Brain pericyte (primary cell): ENCODE measurements at places on chromosomes 3 and 15.

DNA sequence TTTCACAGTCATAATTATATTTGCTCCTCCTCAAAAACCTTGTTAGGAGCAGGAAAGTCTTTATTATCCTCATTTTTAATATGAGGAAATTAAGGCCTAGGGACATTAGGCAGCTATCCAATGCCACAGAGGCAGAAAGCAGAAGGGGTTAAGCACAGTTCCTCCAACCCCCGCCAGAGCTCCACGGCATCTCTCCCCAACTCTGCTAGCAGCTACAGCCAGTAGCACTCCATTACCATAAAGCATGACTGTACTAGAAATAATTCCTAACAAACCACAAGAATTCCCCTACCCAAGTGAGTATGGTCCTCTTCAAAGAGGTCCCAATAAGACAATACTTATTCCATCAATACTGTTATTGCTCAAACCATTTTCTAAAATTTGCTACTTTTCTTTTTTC, 9.8 kb downstream of the HEG1 start:
- no peak for DNase-seq

- DNase-seq, result no peak
Measured at GRCh38 chr3:122392868-122393844, 9.2 kb downstream of the FAM162A start.

GRCh38 chr3:133197619-133198018, 159.4 kb downstream of the TMEM108 start:
- no peak for DNase-seq

DNA sequence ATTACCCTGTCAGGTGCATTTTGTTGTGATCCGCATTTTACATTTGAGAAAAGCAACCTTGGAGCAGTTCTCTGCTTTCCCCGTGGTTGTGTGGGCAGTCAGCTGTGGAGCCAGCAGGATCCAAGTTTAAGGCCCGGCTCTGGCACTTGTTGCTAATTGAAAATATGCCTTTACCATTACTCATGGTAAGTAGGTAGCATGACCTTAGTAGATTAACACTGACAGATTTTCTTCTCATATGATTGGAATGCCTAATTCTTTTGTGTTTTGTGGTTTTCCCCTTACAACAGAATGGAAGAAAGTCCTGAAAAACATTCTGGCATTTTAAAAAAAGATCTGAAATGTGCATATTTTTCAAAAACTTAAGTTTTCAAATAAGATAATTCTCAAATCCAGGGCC, 246.5 kb upstream of the LRRN1 start:
- DNase-seq, result no peak

- no peak for DNase-seq
Measured at GRCh38 chr3:38618343-38618742, 31.1 kb downstream of the SCN5A start.

DNA sequence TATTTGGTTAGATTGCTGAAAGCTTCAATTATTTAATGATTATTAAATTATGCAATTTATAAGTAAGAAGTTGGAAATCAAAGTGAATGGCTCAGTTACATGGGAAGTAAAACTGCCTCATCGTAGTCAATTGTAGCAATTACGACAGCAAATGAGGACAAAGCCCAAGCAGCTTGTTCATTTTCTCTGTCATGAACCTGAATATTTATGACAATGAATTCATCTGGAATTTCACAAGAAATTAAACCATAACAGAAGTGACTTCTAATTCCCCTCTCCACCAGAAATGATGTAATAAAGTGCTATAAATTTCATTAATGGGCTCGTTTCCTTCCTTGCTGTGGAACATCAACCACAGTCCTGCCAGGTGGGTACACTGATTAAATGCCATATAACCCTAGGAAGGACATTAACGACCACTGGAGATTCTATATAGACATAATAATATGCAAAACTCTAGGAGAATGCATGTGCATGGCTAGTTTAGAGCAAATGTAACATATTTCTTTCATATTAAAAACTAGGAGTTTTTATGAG, 273.8 kb upstream of the DCBLD2 start:
- DNase-seq, result no peak

DNA sequence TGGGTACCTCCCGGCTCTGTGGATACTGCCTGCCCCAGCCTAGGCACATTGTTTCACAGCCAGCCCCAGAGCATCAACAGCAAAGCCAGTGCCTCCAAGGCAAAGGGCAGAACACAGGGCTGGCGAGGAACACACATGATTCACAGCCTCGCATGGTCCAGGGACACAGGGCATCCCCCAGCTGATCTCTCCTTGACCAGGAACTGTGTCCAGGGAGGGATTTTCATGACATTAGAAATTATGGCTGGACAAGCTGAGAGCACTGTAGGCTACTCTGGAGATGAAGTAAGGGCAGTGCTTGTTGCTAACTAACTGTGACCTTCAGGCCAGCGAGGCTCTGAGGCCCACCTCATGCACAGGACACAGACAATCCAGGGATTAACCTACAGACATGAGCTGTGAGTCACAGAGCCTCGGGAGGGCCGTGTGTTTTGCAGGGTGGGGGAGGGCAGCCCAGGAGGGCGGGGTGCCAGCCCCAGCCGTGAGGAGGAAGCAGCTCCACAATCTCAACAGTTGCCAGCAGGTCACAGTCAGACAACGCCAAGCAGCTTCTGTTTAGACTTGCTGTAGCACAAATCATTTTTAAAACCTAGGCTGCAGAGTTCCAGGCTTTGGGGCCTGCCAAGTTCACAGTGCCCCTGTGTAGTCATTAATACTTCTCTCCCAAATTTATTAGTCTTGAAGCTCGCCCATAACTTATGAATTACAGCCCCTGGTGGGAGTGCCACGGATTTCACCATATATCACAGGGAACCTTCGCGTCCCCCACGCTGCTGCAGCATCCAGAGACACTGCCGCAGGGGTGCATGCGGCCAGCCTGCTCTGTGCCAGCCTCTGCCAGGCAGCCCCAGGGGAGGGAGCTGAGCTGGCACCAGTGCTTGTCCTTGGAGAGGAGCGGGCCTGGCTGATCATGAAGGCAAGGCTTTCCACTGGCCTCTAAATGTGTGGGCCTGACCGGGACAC, 114.7 kb downstream of the ETFA start:
- no peak for DNase-seq

- no peak for DNase-seq
Measured at GRCh38 chr3:37217098-37217849, 42.9 kb upstream of the LRRFIP2 start.

GRCh38 chr3:42031808-42032480, 59.2 kb upstream of the TRAK1 start:
- DNase-seq, result no peak

- no peak for DNase-seq
Measured at GRCh38 chr3:186814100-186814499, 7.8 kb upstream of the RFC4 start.

DNA sequence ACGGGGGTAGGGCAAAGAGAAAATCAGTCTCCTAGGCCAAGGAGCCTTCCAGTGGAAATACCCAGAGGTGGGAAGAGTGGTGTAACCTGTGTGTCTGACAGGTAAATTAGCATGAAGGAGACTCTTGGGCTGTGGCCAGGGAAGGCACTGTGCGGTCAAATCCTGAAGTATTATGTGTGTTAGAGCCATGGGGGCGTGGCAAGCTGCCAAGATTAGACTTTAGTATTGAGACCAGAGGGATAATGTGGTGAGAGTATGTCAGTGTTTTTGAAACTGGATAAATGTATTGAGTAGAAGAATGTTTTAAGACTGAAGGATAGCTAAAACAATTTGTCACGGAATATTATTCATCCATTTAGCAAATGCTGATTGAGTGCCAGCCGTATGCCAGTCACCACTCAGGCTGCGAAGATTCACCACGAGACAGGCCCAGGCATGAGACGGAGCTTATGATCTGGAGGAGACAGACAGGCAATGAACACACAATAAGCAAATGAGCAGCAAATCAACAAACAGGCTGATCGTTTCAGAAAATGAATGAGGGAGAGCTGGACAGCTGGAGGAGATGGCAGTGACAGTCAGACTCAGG, 445.9 kb downstream of the MCTP2 start:
- no peak for DNase-seq

DNA sequence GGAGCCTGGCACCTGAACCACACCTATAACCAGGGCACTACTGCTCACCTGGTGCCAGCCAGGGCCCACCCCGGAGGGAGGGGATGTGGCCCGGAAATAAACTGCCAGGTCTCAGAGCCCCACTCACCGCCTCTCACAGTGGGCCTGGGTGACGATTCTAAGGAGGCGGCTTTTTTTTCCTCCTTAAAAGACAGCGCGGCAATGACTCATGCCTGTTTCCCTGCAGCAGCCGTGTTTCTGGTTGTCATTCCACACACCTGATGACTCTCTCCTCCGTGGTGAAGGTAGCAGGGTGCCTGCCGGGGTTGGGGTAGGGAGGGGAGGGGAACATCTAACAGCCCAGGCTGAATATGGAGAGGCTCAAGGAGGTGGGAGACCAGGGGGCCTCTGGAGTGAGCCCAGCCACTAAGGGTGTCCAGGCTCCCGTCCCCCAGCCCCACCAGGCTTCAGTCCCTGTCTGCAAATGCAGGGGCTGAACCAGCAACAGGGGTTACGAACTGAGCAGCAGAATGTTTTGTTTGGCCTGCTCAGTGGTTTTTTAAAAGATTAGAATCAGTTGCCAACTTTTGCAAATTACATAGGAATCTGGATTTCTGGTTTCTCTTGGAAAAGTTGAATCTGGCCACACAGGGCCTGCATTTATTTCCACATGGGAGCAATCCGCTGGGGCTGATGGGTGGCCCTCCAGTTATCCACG, 127.3 kb upstream of the LINGO1 start:
- no peak for DNase-seq

DNA sequence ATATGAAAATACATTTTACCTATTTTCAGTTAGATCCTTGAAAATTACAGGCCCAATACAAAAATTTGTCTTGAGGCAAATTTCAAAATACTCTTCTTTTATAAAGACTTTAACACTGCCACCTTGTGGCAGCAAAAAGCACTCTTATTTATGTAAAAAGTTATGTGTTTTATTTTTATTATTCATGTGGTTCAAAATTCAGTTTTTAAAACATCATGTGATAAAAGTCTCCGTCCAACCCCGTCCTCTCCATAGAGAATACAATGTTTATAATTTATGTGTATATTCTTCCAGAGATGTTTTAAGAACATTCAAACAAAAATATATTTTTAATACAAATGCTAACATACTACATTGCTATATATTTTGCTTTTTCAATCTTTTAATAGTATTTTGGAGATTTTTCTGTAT, 36.9 kb upstream of the TRIM59 start:
- DNase-seq, result no peak

GRCh38 chr15:60584355-60584998, 105.5 kb upstream of the ICE2 start:
- DNase-seq, result no peak

- no peak for DNase-seq
Measured at GRCh38 chr15:41838400-41838897, at the start of gene PLA2G4B. TSS of gene PLA2G4B (plus strand) at chr15:41838847. CDS start at chr15:41838914, 67 bp downstream.

- DNase-seq, result no peak
Measured at GRCh38 chr3:24167429-24167828, 222.3 kb downstream of the NR1D2 start.

- DNase-seq, result no peak
Measured at GRCh38 chr15:38257676-38258075, 5.0 kb downstream of the SPRED1 start.

GRCh38 chr3:48960841-48961413, 29.1 kb upstream of the P4HTM start:
- no peak for DNase-seq

- DNase-seq, result no peak
Measured at GRCh38 chr3:172647823-172648222, 63.0 kb downstream of the NCEH1 start.

GRCh38 chr15:69421498-69421897, 7.3 kb downstream of the KIF23 start:
- no peak for DNase-seq

DNA sequence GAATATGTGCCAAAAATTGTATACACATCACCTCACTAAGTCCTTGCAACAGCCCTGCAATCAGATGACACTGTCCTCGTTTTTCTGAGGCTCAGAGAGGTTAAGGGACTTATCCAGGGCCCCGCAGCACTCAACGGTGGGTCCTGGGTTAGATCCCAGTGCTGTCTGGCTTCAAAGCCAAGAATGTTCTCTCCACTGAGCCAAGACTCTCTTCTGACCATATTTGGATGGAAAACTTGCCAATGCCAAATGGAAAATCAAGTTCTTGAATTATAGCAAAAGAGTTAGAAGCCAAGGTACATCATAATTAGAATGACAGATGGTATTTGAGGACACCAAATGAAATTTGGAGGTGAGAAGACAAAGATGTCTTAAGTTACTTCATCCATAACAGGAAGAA, 75.9 kb downstream of the NCEH1 start:
- DNase-seq, result no peak

DNA sequence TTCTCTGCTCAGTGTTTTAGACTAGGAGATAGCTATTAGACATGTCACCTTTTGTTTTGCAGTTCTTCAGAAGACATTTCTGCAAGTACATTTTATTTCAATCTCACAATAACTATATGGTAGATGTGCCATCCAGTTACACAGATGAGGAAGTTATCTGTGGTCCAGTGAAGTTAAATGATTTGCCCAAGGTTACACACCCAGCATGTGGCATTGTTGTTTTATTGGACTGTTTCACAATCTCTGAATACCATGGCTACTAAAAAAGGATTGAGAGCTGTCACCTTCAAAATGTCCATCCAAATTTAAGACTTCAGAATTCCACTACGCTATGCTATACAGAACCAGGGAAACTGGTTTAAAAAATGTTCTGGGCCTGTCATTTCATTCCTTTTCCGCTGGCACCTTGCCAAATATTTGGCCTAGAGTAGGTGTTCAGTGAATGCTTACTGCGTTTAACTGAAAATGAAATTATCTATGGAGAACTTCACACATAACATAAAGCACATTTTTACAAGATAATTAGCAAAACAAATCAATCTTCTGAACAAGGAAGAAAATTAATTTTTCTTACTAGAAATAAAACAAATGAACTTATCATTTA, 20.2 kb downstream of the TM6SF1 start:
- no peak for DNase-seq

GRCh38 chr3:45612918-45613602, 18.5 kb downstream of the LIMD1 start:
- DNase-seq, result no peak

GRCh38 chr3:95476534-95476933, 1337.9 kb upstream of the EPHA6 start:
- no peak for DNase-seq

GRCh38 chr3:183244981-183245476, 8.0 kb upstream of the B3GNT5 start:
- no peak for DNase-seq

DNA sequence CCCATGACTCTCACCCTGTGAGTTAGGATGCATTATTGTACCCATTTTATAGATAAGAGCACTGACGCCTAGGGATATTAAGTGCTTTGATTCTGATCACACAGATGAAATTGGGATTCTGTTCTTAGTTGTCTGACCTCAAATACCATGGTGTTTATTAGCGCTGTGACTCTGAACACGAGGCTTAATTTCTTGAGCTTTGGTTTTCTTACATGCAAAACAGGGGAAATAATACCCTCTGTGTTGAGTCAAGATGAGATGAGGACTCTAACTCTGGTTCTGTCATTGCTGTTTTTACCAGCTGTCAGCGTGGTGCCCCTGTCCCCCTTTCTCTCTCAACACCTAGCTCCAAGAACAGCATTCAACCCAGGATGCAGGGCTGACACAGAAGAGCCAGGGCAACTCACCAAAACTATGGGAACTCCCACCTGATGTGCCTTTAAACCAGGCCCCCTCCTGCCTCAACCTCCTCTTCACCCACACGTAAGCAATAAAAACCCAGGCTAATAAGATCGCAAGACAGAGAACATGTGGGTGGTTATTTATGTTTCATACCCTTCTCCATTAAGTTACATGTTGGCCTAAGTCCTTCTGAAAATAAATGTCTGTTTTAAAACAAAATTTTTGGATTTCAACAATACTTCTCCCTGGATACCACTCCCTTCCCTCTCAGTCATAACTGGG, 100.1 kb upstream of the SPATA12 start:
- DNase-seq, result no peak

GRCh38 chr3:130974201-130974600, 52.4 kb downstream of the ASTE1 start:
- DNase-seq, result no peak
